ENCODE measurements at places on chromosomes 7 and 10. TPM values are rescaled to one million over a fixed set of nuclear protein-coding genes. Genes with fewer than 3 reads are reported as not detected.

HOXA7 gene
- total RNA-seq, result not detected

OPN1SW gene
- total RNA-seq, result not detected

PSD gene
- total RNA-seq, result 8.4 TPM

MEOX2 gene
- 0.16 TPM for total RNA-seq

ITPRID1 gene
- not detected for total RNA-seq

LIPK gene
- total RNA-seq, result not detected

CTNNA3 gene
- total RNA-seq, result not detected

TSPAN33 gene
- total RNA-seq, result 0.16 TPM

CD36 gene
- 1.0 TPM for total RNA-seq

PTPRZ1 gene
- total RNA-seq, result not detected

AGMO gene
- total RNA-seq, result under 0.01 TPM
